PC-9 (cell line): ENCODE measurements at places on chromosomes 7 and 10. TPM values are rescaled to one million over a fixed set of nuclear protein-coding genes. Genes with fewer than 3 reads are reported as not detected.

SMKR1 gene
- total RNA-seq: 8.3 and 8.9 TPM in 2 replicates

CYP26C1 gene
- total RNA-seq: 0.46 and 0.60 TPM in 2 replicates

HMX2 gene
- total RNA-seq: not detected in 2 replicates

AGAP9 gene
- 14.1 and 15.1 TPM in 2 replicates for total RNA-seq

CAMK2B gene
- total RNA-seq: 0.13 and 0.15 TPM in 2 replicates

ASB15 gene
- not detected in 2 replicates for total RNA-seq

OR9A2 gene
- total RNA-seq: not detected in 2 replicates

LRIT1 gene
- total RNA-seq: not detected in 2 replicates

HUS1 gene
- total RNA-seq: 28.4 and 43.5 TPM in 2 replicates

VPS41 gene
- 83.0 and 92.3 TPM in 2 replicates for total RNA-seq

CLDN12 gene
- 50.9 and 57.7 TPM in 2 replicates for total RNA-seq
